ENCODE measurements at places on chromosomes 5 and 9.

- DNase-seq: no peak
Observed at GRCh38 chr9:129221233-129221632, 43.2 kb upstream of the IER5L start.

- DNase-seq: no peak
Observed at GRCh38 chr5:138605254-138605972, 30.2 kb upstream of the HSPA9 start.

- no peak for DNase-seq
Observed at GRCh38 chr9:128159522-128159783, 612 bp upstream of the BBLN start.

GRCh38 chr5:173671121-173671949 is 54.9 kb upstream of the BOD1 start:
- no peak for DNase-seq

GRCh38 chr5:177233206-177233605 is 70.3 kb downstream of the RAB24 start:
- no peak for DNase-seq

DNA sequence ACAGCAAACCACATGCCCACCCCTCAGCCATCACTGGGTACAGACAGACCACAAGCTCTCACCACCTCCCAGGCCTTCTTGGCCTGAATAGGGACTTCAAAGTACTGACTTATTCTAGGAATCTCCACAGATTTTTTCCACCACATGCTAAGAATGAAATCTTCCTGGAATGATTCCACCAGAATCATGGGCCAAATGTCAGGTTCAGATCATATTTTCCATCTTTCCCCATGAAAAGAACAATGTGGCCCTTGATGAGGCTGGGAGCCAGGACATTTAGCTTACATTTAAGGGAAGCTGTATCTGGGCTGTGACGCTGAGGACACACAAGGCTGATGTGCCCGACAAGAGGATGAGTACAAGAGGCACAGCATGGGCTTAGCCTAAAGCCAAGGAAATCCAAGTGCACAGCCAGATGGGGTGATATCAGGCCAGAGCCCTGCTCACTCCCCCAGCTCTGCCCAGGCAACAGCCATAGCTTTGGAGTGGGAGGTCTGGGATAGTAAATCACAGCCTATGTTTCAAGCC is 28.1 kb downstream of the ACSL6 start:
- no peak for DNase-seq

DNA sequence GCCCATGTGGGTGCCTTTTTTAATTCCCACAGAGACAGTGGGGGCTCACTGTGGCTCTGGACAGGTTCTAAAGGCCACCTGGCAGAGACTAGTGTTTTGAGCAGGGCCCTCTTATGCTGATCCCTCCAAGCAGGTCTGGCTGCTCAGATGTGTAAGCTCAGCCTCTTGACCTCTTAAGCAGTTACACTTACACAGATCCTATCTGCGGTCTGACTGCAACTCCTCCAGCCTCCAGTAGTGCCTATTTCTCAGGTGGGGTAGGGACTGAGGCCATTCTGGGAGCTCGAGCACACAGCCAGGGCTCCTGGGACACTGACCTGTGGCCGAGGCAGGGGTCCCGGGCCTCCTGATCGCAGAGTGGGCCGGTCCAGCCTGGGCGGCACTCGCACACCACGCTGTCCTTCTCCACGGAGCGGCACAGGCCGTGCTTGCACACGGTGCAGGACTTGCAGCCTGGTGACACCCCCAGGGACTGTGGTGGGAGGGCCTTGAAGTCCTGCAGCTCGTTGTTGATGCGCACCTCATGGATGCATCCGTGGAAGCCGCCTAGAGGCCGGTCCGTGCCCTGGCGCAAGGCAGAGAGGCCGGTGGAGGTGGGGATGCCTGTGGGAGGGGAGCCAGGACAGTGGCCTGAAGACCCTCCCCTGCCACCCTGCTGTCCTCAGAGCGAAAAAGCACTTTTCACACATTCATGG is 91.9 kb upstream of the PANK3 start:
- no peak for DNase-seq

DNA sequence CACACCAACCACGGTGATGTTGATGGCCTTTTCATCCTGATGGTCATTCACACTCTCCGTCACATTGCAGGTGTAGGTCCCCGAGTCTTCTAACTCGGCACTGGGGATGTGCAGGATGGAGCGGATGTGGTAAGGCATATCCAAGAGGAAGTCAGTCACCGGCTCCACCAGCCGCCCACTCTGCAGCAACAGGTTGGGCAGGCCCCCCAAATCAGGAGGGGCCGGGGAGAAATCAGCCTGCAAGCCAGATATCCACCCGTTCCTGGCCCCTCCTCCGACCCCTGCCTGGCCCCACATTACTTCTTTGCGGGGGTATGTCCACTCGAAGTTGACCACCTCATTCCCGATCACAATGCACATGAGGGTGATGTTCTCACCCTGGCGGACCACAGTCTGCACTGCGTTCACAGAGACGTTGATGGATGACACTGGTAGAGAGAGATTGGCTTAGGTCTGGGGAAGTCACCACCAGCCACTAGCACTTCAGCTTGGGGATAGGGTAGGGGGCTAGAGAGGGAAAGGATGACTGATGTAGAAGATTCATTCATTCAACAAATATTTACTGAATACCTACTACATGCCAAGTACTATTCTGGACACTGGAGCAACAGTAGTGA is 22.0 kb downstream of the PDGFRB start:
- DNase-seq: no peak

- DNase-seq: no peak
Observed at GRCh38 chr5:100904259-100904861, 1.3 kb upstream of the ST8SIA4 start.

DNA sequence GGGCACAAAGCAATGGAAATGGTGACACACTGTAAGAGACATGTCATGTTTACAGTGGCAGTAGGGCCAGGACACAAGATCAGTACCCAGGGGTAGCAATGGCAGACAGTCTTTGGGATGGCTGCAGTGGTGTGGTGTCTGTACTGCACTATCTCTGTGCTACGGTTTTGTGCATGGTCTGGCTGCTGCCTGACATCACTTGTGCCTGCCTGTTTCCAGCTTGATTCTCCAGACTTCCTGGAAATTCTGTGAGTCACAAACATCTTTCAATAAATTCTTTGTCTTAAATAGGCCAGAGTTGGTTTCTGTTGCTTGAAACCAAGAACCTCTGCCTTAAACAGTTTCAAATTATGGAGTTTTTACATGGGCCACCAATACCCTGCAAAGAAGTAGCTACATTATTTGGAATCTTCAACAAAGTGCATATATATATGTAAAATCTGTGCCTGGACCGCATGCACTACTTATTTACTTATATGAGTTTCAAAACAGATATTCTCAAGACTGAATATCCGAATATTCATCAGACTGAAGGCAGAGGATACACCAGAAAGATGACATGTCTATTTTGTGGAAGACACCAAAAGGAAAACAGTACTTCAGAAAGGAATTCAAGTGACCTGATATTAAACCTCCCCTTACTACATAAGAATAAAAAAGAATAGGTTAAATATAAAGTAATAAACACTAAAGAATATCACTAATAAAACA is 188.1 kb downstream of the RFX3 start:
- DNase-seq: no peak

DNA sequence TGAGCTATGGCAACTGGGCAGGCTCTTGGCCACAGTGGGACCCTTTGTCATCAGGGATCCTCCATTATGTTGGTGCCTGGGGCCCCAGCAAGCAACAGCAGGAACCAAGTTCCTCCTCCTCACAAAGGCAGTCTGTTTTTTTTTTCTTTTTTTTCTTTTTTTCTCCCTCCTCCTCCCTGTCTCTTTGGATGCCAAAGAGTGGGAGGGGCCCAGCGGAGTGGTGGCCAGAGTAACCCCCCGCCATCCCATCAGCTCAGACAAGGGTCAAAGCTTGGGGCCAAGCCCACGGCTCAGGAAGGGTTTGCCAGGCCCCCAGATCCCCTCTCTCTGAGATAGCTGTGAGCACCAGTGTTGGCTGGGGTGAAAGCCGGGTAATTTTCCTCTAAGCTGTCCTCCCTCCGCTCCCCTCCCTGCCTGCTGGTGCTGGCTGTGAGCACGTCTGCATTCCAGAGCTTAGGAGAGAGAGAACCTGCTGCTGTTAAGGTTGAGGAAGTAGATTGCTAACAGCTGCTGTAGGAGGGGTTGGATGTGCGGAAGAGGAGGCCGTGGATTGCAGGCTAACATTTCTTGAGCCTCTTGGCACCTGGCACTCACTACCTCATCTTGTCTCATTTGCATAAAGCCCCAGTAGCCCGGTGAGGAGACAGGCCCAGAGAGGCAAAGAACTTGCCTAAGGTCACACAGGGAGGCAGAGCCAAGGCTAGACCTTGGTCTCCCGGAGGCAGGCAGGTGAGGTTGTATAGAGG is 21.2 kb downstream of the GSN start:
- DNase-seq: no peak

- DNase-seq: no peak
Observed at GRCh38 chr5:128155776-128156175, 72.2 kb downstream of the SLC12A2 start.

- no peak for DNase-seq
Observed at GRCh38 chr9:133844398-133844784, 106.2 kb upstream of the SARDH start.

DNA sequence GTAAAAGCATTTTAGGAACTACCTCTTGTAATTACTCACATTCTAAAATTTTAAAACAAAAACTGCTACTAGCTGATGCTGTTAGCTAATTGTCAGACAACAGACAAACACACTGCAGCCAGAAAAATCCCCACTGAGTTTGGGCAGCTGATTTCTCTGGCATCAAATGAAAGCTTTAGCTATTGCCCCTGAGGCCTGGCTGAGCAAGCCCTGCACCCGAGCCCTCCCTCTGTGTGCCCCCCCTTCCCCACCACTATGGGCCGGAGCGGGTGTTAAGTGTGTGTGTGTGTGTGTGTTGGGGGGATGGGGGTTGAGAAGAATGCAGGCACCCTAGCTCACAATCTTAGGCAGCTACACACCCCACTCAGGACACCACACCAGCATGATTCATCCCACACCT is 2.4 kb downstream of the NEUROG1 start:
- no peak for DNase-seq

- DNase-seq: no peak
Observed at GRCh38 chr5:179343719-179344430, 1.4 kb downstream of the ADAMTS2 start.

GRCh38 chr9:93008457-93008856 is 50.0 kb upstream of the SUSD3 start:
- DNase-seq: no peak

GRCh38 chr5:160311491-160312133 is 752 bp downstream of the CCNJL start:
- DNase-seq: no peak

DNA sequence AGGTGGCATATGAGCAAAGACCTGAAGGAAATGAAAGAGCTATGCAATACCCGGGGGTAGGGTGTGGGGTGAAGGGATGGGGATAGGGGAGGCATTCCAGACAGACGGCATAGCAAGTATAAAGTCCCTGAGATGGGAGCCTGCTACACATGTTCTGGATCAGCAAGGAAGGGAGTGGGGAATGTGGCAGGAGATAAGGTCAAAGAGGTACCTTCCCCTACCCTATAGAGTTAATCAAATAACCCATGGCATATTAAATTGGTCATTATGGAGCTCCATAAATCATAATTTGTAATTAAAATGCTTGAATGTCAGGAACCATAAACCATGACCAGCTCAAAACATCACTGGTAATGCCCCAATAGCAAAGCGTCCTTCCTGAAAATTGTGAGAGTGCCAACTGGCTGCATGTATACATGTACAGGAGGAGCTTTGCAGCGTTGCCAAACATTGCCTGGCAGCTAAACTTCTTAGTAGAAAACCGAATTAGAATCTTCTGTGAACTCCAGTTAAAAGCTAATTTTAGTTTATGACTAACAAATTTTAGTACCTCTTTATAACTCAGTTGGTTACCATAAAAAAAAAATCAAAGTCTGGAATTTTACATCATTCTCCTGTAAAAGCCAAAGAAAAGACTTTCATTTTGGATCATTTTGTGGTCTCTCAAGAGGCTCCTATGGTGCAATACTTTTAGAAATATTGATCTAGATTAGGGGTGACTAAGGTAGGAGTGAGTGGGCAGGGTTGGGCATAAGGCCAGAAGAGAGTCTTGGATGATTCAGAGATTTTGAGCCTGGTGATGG is 4.7 kb downstream of the DNAI1 start:
- no peak for DNase-seq

- no peak for DNase-seq
Observed at GRCh38 chr5:1291611-1292080, 3.2 kb downstream of the TERT start.

DNA sequence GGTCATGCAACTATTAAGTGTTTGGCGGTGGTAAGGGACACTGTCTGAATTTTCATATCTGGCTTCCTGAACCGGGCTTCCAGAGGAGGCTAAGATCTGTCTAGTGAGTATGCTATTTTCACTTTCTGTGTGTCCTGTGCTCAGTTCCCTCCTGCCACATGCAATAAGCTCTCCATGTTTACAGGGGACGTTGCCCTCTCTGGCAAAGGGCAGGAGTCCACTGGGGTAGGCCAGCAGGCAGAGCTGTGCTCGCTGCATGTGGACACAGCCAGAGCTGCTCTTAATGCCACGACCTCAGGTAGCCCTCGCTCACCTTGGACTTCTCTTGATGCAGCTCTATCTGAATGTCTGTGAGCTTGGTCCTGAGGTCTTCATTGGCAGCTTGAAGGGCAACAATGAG is 111.2 kb downstream of the JAKMIP2 start:
- DNase-seq: no peak

- DNase-seq: no peak
Observed at GRCh38 chr9:93922535-93922934, 32.6 kb downstream of the BARX1 start.

DNA sequence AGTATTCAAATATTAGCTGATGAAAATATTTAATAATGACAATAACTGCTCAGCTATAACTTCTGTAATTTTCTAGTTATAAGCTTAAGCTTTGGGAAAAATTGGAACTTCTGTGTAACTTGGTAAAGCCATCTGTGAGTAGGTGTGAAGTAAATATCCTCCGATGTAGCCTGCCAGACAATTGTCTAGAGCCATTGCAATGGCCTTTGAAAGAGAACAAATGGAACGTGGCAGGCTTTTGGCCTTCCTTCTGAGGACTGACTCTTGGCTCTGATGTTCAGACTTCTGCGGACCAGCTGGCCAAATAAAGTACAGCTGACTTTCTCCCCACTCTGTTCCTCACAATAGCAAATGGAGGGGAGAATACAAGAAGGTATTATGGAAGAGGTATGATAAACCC is 203.4 kb upstream of the NMUR2 start:
- DNase-seq: no peak

DNA sequence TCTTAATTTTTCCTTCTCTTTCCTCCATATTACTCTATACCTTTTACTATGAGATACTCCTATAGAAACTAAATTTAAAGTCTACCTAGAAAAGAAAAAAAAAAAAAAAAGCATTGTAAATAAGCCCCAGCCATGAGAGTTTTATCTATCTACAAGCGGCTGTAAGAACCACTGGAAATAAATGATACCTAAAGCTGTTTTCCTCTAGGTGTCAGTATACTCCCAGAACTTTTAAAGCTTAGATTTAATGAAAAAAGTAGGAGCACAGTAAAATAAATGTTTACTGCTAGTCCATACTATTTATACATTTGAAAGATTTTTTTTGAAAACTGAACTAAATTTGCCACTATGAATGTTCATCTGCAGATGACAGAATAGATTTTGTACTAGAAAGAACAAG is 26.2 kb downstream of the TYRP1 start:
- DNase-seq: no peak

- no peak for DNase-seq
Observed at GRCh38 chr5:218457-219291, 554 bp downstream of the SDHA start.
